ENCODE measurements at places on chromosomes 13 and 19.

DNA sequence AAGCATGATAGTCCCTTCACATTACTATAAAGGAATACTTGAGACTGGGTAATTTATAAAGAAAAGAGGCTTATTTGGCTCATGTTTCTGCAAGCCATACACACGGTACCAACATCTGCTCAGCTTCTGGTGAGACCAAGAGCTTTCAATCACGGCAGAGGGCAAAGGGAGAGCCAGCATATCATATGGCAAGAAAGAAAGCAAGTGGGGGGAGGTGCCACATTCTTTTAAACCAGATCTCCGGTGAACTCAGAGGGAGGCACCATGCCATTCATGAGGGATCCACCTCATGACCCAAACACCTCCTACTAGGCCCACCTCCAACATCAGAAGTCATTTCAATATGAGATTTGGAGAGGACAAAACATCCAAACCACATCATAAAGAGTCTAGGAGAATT, 20.3 kb downstream of the XPO4 start:
- no peak for DNase-seq

GRCh38 chr19:18775586-18776287, 15.4 kb downstream of the COMP start:
- DNase-seq, result no peak

- no peak for DNase-seq
Observed at GRCh38 chr13:23159205-23159759, 21.5 kb upstream of the SGCG start.

DNA sequence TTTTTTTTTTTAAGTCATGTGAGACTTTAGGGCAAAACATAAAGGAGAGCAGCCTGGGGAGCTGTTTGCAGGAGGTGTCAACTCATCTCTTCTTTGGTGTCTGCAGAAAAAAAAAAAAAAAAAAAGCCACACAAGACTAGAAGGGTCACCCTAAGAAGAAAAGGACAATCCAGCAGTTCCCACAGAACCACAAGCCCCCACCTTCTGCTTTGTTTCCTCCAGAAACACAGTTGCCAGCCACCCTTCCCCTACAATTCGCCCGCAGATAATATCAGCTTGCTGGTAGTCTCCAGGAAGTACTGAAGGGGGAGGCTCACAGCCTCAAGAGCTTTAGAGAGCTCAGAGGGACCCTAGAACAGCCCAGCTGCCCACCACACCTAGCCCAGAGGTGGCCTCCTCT, 22.3 kb upstream of the ZBTB7A start:
- DNase-seq, result no peak

DNA sequence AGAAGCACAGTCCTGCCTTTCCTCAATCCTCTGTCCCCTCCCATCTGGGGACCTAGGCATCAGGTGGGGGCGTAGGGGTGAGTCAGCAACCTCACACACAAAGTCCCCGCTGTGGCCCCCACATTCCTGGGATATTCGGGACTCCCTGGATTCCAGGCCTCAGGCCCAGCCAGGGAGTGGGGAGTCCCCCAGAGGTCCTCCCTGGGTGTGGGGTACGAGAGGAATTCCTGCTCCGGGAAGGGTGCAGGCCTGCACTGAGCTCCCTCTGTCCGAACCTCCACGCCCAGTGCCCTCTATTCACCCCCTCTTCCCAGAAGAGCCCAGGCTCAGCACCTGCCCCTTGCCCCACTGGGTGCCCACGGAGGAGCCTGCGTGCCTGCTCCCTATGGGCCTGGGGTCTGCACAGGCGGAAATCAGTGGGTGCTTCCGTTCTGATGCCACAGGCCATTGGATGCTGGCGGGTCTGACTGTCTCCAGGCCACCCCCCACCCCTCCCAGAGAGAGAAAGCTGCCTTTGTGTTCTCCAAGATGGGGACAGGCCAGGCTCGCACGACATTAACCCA, 3.4 kb downstream of the CADM4 start:
- no peak for DNase-seq

- DNase-seq, result no peak
Observed at GRCh38 chr19:29265436-29265835, 52.5 kb upstream of the UQCRFS1 start.

DNA sequence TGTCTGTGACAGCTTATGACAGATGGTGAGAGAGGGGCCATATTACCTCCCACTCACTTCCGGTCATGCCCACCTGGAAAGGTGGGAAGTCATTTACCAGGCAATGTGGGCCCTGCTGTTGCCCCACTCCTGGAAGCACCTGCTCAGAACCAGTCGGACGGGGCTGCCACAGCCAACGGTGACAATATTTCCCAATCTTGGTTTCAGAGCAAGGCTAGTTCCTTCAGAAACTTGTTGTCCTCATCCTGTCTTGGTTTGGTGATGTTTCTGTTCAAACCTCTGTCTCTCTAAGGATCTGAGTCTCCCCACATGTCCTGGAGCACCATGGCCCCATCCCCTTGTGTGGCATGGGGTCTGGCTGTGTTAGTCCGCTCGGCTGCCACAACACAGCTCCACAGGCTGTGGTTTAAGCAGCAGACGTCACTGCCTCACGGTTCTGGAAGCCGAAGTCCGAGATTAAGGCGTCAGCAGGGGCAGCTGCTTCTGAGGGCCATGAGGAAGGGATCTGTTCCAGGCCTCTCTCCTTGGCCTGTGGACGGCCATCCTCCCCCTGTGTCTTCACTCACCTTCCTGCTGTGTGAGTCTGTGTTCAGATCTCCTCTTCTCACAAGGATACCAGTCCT, 31.5 kb upstream of the SLC15A1 start:
- no peak for DNase-seq

GRCh38 chr19:11174336-11174735, 18.8 kb upstream of the SPC24 start:
- DNase-seq, result no peak

- no peak for DNase-seq
Observed at GRCh38 chr19:1718420-1719291, 34.6 kb upstream of the ONECUT3 start.

GRCh38 chr19:39212375-39212742, 8.3 kb upstream of the SYCN start:
- peak; percentile 44 for DNase-seq
